ENCODE measurements at places on chromosomes 2 and 18.
A peak's percentile ranks its signal among the peaks of the same experiment; 100 is the strongest.

DNA sequence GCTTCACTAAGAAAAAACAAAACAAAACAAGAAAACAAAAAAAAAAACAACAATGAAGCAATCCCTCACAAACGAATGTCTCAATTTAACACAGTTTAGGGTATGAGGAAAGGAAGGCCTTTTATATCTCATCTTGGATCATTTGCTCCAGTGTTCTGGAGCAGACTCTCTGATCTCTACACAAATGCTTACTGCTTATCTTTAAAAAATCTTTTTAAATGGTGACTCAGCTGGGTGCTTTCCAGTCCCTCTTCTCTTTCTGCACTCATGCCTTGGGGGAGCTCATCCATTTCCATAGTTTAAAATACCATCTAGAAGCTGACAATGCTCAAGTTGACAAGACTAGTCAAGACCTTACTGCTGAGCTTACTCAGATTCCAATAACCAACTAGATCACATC lies 56.2 kb downstream of the ETAA1 start:
- DNase-seq, result no peak

DNA sequence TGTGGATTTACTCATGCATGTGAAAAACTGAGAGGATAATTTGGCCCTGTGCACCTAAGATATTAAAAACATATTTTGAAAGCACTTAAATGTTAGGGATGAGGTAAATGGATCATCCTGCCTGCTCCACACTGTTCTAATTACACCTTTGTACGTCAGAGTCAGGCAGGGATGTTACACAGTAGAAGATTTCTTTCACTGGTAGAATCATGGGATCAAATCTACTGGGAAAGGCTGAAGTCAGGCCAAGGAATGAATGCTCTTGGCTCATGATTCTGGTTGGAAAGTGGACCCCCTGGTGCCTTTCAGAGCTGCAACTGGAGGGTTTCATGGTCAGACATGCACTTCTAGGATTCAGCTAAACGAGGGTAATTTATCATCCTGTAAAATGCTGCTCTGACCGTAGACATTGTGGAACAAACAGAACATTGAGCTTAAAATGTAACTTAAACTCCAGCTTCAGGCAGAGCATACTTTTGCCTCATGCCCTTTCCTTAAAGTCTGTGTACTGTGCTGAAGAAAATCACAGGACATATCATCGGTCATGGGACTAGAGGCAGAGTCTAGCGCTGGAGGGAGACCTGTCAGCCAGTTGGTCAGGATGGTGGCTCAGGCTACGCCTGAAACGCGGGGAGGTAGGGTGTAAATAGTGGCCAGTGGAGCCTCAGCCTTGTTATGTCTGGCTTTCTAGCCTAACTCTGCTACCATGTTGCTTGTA lies 4.9 kb downstream of the KCNE4 start:
- no peak for DNase-seq

GRCh38 chr2:48406116-48406515 lies 123.8 kb upstream of the STON1 start:
- DNase-seq, result no peak

DNA sequence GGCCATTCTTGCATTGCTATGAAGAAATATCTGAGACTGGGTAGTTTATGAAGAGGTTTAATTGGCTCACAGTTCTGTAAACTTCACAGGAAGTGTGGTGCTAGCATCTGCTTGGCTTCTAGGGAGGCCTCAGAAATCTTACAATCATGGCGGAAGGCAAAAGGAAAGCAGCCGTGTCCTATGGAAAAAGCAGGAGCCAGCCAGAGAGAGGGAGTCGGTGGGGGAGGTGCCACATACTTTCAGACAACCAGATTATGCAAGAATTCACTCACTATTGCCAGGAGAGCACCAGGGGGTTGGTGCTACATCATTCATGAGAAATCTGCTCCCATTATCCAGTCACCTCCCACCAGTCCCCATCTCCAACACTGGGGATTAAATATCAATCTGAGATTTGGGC lies 64.1 kb downstream of the CPS1 start:
- no peak for DNase-seq

DNA sequence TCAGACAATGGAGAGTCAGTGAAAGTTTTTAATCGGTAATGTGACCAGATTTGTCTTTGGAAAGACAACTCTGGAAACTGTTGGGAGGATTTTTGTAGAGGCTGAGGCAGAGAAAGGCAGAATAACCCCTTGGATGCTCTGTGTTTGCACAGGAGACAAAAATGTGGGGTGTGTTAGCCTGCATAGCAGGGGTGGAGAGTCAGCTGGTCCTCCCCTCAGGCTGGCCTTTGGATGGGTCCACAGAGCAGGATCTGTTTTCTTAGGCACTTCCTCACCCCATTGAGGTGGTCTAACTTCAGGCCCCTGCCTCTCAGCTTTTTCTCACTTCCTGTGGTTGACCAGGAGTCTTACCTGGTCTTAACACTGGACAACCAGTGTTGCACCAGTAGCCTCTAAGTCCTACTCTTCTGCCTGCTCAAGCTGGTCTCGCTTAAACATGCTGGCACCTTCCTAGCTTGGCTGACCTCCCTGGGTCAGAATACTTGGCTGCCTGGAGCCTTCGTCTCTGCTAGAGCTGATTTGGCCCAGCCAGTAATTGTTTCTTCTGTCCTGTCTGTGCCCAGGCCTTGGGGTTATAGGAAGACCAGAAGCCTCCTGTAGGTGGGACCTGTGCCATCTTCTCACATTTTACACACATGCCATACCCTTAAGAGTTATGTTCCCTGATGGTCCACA lies 259.8 kb upstream of the RASGRP3 start:
- DNase-seq, result no peak

- DNase-seq, result no peak
Observed at GRCh38 chr2:230899287-230899686, 25.8 kb downstream of the GPR55 start.

- no peak for DNase-seq
Observed at GRCh38 chr18:13447621-13448334, 229.2 kb downstream of the LDLRAD4 start.

DNA sequence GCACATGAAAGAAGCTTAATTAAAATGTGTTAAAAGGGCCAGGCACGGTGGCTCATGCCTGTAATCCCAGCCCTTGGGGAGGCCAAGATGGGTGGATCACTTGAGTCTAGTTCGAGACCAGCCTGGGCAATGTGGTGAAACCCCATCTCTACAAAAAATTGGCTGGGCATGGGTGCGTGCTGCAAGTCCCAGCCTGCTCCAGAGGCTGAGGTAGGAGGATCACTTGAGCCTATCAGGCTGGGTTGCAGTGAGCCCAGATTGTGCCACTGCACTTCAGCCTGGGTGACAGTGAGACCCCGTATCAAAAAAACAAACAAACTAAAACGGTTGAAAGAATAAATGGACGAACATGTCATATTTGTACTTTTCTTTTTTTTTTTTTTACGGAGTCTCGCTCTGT lies 26.0 kb downstream of the REL start:
- no peak for DNase-seq

- DNase-seq, result no peak
Observed at GRCh38 chr2:119407430-119408220, 24.0 kb upstream of the TMEM37 start.

GRCh38 chr2:150783896-150784295 lies 296.4 kb upstream of the RND3 start:
- no peak for DNase-seq

DNA sequence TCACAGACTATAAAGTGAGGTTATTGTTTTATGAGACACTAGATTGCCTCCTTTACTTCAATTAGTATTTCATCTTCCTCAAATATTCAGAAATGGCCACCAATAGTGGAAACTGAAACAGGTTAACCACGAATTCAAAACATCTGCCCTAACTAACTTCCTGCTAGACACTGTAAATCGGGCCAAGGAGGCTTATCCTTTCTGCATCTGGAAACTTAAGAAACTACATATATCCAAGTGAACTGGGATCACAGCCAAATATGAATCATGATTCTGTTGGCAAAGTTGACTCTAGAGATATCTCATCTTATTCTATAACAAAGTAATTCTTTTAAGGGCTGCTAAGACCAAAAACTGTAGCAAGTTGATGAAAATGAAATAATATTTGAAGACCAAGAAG lies 136.6 kb upstream of the ZC3H15 start:
- no peak for DNase-seq

GRCh38 chr2:239291475-239292350 lies 109.1 kb downstream of the HDAC4 start:
- DNase-seq, result peak; percentile 72

- DNase-seq, result no peak
Observed at GRCh38 chr2:16308816-16309215, 356.8 kb downstream of the CYRIA start.

DNA sequence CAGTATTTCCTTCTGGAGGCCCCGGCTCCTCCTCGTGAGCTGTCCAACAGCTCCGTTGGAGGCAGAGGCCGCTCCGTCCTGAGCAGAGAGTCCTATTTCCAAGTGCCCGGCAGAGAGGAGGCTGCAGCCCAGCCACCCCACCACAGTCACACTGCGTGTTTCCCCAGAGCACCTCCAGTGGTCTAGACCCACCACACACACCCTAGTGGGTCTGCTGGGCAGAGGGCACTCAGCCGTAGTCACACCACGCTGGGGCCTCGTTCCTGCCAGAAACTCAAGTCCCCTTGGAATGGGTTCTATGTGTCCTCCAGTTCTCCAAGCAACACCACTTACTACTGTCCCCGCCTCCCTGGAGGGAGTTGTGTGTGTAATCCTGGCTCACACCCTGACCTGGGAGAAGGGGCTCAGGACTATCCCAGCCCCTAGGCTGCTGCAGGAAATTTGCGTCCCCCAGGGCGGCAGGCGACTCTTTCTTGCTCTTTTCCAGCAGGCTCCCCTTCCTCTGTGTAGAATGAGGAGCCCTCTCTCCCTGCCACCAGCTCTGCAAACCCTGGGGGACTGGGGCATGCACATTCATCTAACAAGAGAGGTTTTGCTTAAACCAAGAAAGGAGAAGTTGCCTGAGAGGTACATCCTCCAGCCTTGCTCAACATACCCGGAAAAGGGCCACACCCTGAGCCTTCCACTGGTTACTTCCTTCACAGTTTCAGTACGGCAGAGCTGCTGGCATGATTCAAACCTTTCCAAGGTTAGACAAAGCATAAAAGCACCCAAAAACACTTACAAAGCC lies 114.1 kb downstream of the NDUFA10 start:
- DNase-seq, result no peak

Measured in hypothalamus (tissue), 51 donors.